Progenitor cell of endocrine pancreas (in vitro differentiated cells): ENCODE measurements at places on chromosomes 2 and 18. TPM values are rescaled to one million over a fixed set of nuclear protein-coding genes. Genes with fewer than 3 reads are reported as not detected.

Gene DNAJB2
- total RNA-seq: 66.2 and 69.5 TPM in 2 replicates

Gene PCARE
- total RNA-seq: not detected in 2 replicates

Gene KIAA2012
- not detected in 2 replicates for total RNA-seq

GRCh38 chr18:79905389-79905911, 46.0 kb downstream of the SLC66A2 start:
- DNase-seq: no peak

- no peak for DNase-seq
Observed at GRCh38 chr2:95017071-95017501, 8.4 kb upstream of the MAL start.

DNA sequence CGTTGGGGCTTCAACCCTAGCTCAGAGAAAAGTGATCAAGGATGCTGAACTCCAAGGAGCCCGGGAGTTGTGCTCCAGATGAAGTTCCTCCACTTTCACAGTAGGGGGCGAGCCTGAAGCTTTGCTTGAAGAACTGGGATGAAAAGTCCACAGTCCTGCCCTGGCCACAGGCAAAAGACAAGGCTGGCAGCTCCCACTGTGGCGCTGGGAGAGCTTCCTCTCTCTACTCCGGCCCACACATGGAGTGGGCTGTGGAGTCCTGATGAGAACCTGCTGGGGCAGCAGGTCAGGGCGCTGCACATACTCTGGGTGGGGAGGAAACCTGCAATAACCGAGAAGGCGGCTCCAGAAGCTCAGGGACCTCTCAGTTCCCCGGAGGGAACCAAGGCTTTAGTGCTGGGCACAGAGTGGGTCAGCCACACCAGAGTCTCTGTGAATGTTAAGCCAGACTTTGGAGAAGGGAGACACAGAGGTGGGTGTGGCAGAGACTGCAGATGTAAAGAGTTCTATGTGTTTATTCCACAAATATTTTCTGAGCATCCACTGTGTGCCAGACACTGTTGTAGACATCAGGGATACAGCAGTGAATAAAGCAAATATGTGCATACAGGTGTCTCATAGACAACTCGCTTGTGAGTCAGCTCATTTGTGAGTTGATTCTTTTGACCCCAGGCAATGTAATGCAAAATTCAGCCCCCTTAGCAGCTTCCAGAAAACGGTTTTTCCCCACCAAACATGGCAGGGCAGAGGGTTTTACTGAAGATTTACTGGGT, 48.0 kb upstream of the MRPL33 start:
- DNase-seq: peak; percentile 56

GRCh38 chr2:168525020-168525419, 68.9 kb downstream of the CERS6 start:
- DNase-seq: no peak

DNA sequence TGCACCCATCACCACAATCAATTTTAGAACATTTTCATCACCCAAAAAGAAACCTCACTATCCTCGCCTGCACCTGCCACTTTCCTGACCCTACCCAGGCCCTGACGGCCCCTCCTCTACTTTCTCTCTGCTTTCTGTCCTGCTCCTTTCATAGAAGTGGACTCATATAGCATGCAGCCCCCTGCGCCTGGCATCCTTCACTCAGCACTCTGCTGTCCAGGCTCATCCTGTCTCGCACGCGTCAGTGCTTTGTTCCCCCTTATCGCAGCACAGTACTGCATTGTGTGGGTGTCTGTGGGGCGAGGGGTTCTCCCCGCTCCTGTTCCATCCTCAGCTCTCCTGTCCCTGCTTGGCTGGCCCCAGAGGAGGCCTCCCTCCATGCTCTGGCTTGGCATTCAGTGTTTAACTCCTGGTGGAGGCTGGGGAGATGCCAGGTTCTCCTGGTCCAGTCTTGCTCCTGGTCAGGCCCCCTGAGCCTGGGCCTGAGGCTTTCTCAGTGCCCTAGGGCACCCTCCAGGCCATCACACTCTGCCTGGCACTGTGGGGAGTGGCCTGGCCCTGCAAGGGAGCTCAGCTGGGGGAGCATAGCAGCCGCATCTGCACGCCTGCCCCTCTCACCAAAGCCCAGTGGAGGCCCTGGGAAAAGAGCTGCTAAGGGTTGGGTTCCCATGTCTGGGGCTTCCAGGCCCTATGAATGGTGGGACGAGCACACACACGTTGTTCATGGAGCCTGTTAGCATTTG, 6.6 kb upstream of the TUBB6 start:
- no peak for DNase-seq

- DNase-seq: no peak
Observed at GRCh38 chr2:23824777-23825212, 102.1 kb downstream of the ATAD2B start.
